ENCODE measurements at places on chromosomes 16 and 17.
A peak's percentile ranks its signal among the peaks of the same experiment; 100 is the strongest.

GRCh38 chr17:9026741-9027140 is 5.4 kb downstream of the NTN1 start:
- no peak for DNase-seq

DNA sequence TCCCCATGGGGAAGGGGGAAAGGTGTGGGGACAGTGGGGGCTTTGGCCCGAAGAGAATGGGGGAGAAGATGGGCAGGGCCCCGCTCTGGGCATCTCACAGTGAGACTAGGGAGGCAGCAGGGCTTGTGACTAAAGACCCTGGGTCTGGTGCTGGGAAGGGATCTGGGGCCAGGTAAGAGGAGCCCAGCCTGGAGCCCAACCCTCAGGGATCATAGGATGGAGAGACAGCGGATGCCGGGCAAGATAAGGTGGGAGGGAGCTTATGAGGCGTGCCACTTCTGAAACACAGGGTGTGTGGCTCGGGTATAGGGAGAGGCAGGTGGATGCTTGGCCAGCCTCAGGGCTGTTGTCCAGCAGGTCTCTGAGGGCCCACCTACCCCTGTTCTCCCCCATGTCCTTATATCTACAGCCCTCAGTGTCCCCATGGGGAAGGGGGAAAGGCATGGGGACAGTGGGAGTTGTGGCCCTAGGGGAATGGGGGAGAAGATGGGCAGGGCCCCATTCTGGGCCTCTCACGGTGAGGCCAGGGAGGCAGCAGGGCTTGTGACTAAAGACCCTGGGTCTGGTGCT is 15.4 kb downstream of the USP6 start:
- no peak for DNase-seq

- peak; percentile 74 for DNase-seq
These were observed 101.8 kb upstream of the CDH13 start for GRCh38 chr16:82524976-82525375.

DNA sequence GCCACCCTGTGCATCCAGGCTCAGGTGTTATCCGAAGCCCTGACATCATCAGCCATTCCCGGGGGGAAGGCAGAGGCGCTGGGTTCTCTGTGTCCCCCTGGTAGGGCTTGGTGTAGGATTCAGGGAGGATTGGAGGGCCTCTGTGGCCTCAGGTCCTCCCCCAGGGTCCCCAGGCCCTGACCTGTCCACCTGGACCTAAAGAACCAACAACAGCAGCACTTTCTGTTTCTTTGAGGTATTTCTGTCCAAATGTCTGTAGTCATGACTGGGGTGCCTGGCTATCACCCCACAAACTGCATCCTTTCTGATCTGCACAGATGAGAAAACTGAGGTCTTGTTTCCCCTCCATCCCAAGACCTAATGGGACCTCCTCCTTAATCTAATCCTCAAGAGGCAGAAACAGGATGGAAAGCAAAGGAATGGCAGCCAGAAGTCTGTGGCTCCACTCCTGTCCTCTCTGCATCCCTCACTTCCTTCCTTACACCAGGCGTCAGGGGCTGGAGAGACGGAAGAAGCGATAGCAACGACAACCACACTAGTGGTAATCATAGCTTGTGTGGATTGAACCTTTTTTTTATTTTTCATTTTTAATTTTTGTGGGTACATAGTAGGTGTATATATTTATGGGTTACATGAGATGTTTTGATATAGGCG is 11.8 kb downstream of the NLRC5 start:
- no peak for DNase-seq

- DNase-seq, result peak; percentile 48
These were observed 8.1 kb downstream of the MEIOB start for GRCh38 chr16:1863681-1864460.

DNA sequence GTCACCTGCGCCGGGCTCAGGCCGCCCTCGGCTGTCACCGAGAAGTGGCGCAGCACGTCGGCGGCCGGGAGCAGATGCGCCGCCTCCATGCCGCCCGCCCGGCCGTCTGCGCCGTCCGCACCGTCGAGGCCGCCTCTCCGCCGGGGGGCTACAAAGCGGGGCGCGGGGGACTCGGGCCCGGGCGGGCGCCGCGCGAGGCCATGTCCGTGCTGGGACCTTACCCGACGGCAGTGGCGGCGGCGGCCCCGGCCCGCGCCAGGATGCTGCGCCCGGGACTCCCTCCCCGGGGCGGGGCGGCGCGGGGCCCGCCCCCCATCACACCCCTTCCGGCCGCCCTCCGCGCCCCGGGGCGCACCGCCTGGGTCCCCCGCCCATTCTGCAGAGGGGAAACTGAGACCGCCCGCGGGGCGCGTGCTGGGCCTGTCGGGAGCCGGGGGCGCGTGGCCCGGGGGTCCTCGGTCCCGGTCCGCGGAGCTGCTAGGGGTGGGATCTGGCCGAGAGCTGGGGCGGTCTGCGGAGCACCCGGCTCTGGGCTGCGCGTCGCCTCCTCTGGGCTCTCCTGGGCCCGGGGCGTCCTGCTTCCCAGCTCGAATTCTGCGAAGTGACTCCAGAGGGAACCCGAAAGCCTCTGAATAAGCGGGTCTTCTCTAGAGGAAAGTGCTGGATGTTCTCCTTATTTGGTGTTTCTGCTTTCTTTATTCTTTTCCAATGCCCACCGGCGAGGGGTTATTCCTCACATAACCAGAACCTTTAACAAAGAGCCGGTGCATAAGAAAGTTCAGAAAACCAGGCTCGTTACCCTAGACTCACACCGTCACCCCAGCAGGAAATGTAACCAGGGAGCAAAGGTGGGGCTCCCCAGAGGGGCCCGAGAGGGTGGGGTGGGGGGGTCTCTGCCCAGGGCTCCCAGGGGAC is at the start of gene ATP2A3:
Gene ATP2A3 (minus strand): TSS at position 235 of the 915 bp plus-strand sequence. CDS start 146 bp downstream, at position 89.
- DNase-seq, result peak; percentile 68

DNA sequence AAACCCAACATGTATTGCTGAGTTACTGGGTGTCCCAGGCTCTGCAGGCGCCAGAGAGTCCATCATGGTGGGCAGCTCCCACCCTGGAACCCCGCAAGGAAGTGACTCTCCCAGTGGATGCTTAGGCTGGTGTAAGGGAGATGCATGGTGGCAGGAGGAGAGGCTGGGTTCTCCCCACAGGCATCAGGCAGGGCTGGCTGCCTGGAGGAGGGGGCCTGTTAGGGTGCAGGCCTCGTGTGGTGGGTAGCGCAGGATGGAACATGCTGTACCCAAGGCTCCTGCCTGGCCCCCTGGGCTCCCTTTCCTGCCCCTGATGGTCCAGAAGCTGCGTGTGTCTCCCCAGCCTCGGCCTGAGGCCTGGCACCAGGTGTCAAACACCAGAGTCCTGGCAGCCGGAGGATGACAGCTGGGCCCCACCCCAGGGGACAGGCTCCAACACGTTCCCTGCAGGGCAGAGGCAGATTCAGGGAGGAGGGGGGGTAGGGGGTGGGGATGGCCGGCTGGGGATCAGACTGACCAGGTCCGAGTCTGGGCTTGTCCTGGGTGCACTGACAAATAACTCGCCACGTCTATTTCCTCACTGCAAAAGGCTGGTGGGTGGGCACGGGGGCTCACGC is 40.2 kb upstream of the CIBAR2 start:
- DNase-seq, result no peak

- DNase-seq, result no peak
These were observed 2.1 kb upstream of the CACNG1 start for GRCh38 chr17:67041941-67042899.

DNA sequence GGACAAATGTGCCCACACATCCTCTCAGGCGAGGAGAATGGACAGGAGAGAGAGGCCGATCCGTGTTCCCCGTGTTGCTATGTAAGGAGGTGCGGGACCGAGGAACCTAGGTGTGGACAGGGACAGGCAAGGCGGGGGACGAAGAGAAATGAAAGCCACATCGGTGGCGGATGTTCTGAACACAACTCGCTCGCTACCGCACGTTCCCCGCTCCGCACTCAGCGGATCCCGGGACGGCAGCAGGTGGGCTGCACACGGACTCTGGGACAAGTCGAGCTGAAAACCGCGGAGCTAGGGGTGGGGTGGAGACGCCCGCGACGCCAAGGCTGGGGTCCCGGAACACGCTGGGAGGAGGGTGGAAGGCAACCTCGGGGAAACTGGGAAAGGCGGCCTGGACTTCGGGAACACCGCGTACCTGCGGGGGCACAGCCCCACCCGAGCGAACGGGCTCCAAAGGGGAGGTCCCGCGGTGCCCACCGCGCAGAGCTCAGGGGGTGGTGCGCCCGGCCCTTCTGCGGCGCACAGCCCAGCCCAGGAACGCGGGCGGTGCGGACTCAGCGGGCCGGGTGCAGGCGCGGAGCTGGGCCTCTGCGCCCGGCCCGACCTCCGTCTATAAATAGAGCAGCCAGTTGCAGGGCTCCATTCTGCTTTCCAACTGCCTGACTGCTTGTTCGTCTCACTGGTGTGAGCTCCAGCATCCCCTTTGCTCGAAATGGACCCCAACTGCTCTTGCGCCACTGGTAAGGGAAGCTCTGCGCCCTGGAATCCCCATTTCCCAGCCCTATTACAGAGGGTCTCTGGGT is at the start of gene MT1E:
Gene MT1E (plus strand): TSS at position 642 of the 803 bp plus-strand sequence. CDS start 71 bp downstream, at position 713.
- no peak for DNase-seq

- DNase-seq, result no peak
These were observed 2.4 kb upstream of the CACNA1H start for GRCh38 chr16:1150511-1150982.

DNA sequence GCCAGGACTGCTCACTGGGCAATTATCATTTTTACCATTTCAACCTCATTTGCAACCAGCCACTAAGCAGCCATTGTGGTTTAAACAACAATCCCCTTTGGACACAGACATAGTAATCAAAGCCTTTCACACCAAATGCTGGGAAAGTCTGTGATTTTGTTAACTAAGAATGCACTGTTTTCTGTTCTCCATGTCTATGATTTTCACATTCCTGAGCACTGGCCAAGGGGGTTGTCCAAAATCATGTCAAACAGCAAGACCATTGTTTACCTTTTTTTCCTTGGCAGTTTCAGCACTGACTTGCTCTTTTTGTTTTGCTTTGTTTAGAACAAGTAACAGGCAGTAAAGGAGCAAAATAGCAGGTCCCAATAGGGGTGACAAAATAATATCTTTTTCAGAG is 106.3 kb upstream of the SIAH1 start:
- no peak for DNase-seq

DNA sequence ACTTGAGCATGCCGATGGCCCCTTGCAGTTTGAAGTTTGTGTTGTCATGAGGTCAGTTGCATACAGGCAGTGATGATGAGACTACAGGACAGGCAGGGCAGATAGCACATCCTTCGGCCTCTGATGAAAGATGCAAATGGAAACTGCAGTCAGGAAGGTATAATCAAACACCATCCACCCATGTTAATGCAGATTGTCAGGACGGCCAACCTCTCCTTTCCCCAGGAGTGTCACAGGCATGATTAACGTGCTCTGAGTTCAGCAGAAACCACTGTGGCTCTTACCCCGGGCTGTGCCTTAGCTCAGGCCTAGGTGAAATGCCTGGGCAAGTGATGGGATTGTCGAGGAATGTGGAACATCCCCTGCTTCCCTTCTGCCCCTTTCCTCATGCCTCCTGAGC is 893.5 kb upstream of the RBFOX1 start:
- no peak for DNase-seq

- DNase-seq, result no peak
These were observed 25.1 kb upstream of the CDH15 start for GRCh38 chr16:89146211-89147005.

DNA sequence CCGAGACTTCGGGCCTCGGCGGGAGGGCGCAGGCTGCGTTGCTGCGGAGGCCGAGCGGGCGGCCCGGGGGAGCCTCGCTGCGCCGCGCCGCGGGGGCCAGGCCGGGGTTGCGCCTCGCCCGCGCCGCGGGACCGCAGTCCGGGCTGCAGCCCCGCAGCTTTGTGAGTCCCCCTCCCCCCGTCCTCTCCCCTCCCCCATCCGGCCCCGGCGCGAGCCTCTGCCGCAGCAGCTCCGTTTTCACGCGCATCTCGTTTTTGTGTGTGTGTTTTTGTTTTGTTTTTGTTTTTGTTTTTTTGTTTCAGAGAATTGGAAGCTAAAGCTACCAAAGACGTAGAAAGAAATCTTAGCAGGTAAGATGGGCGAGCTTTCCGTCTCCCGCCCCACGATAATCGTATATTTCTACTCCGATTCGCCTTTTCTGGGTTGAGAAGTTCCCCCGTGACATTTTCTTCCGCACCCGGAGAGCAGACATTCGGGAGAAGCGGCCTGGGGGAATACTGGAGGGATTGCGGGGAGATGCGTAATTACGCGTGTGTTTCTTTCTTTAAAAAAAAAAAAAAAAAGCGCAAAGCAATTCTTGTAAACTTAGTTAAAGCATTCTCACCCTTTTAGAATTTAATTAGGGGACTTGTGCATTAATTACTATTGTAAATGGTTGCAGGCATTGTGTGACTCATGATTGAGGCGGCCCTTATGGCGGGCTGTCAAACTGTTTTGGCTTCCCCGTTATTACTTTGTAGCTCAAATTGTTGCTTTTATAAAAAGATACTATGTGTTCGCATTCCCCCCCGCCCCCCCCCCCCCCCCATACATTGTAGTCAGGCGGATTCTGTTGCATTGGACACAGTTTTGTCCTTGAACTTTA is 732 bp downstream of the TNRC6A start:
- DNase-seq, result peak; percentile 48

DNA sequence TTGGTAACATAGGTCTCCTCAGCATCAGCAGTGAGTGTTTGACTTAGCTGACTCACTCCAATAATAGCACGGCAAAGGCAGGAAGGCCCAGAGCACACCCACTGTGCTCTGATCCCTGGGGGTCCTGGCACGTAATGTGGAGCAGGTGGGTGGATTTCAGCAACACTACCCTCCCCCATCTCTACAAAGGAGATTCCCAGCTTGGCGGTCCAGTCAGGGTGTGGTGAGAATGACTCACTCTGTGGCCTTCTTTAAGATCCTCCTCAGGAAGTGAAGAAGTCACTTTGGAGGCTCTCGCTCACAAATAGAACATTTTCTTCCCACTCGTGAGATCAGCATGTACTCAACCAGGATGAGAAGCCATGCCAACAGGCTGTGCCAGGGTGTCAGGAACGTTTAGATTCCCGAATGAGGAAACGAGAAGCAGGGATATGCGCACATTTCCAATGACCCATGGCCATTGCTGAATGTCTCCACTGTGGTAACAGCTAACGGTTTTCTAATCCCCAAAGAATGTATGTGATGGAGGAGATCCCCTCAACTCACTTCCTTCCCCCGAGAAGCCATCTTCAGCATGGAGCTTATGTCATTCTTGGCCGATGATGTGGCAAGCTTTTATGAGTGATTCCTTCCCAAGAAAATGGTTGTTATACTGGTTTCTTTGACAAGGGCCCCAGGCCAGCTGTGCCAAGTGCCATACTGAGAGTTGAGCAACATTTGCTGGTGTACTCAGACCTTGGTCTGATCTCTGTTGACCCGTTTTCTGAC is 365.2 kb downstream of the C16orf95 start:
- no peak for DNase-seq

DNA sequence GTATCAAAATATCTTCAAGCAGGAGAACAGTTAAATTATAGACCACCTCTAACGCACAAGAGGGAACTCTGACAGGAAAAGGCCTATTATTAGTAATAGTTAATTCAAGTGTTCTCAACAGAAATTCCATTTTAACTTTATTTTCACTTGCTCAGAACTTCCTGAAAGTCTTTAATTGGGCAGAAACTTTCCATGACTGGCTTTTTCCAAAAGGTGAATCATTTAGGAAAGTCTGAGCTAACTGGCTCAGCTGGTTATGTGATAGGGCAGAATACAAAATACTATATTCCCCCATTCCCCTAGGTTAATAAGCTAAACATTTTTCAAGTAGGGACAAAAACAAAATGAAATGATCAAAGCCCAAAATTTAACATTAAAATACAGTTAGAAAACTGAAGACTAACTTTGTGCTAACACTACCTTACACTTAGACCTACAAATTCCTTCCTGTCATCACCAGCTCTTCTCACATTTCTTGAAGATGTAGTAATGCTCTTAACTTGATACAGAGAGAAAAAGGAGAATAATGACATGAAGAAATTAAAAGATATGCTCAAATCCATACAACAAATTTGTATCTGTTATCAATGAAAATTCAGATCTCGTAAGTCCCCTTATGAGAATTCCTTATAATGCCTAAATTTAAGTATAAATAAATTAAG is 31.0 kb downstream of the CFDP1 start:
- DNase-seq, result no peak
